IMR-90 (cell line): ENCODE measurements at places on chromosomes 2 and 18.

GRCh38 chr2:59232394-59233165 lies 991.5 kb upstream of the FANCL start:
- H3K4me3 ChIP-seq = no peak overlapping the region
- H3K27ac ChIP-seq = no peak overlapping the region
- no peaks in the 10 kb centered on the region for H3K27me3 ChIP-seq
- DNase-seq = no peak
- H3K4me1 ChIP-seq = no peaks in the 10 kb centered on the region
- no peaks in the 10 kb centered on the region for H3K36me3 ChIP-seq

DNA sequence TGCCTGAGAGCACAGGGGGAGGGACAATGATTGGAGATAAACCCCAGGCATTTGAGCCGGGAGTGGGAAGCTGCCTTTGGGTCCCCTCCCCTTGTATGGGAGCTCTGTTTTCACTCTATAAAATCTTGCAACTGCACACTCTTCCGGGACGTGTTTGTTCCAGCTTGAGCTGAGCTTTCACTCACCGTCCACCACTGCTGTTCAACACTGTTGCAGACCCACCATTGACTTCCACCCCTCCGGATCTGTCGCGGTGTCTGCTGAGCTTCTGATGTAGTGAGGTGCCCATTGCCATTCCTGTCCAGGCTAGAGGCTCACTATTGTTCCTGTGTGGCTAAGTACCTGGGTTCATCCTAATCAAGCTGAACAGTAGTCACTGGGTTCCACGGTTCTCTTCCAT lies 231.6 kb upstream of the CWC22 start:
- H3K27me3 ChIP-seq = no peaks in the 10 kb centered on the region
- H3K27ac ChIP-seq = no peak overlapping the region
- H3K4me3 ChIP-seq = no peak overlapping the region
- no peak for DNase-seq
- no peaks in the 10 kb centered on the region for H3K36me3 ChIP-seq
- no peaks in the 10 kb centered on the region for H3K4me1 ChIP-seq

DNA sequence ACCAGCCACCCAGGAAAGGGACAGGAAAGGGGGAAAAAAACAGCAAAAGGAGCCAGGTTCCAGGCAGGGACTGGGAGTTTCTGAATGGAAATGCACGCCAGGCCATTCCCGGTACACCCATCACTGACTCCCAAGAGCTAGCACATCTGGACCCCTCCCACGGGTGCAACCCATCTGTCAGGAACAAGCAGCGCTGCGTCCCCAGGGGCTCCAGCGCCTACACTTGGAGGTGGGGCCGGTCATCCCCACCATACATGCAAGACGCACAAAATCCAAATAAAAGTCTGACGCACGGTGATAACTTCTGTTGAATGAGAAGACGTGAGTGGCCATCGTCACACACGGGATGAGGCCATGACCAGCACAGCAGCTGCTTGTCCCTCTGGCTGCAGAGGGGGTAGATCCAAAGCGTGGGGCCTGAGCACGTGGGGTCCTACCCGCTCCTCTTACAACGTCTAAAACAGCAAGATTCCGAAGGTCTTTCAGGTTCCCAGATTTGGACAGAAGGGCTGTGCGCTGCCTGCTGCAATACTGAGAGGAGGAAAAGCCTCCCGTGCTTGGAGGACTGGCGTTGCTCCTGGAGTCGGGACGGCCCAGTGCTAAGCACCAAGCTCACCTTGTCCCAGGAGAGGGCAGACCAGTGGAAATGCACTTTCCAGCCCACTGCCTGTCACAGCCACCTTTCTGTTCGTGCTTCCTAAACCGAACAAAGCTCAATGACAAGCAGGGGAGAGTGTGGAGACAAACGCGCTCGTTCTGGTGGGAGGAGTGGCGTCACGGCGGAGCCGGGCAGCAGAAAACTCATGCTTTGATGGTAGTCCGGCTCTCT lies 68.9 kb downstream of the NDUFA10 start:
- no peak for DNase-seq
- H3K4me3 ChIP-seq = no peak overlapping the region
- no peaks in the 10 kb centered on the region for H3K27me3 ChIP-seq
- H3K4me1 ChIP-seq = no peaks in the 10 kb centered on the region
- H3K36me3 ChIP-seq = peaks cover 10% of the 10 kb centered on the region

- no peak for DNase-seq
- no peak overlapping the region for H3K4me3 ChIP-seq
- no peak overlapping the region for H3K27ac ChIP-seq
- no peaks in the 10 kb centered on the region for H3K36me3 ChIP-seq
- no peaks in the 10 kb centered on the region for H3K4me1 ChIP-seq
Measured at GRCh38 chr2:64937687-64938491, 51.3 kb upstream of the SLC1A4 start.

GRCh38 chr2:227748079-227748478 lies 2.4 kb downstream of the SCYGR8 start:
- no peaks in the 10 kb centered on the region for H3K4me1 ChIP-seq
- no peaks in the 10 kb centered on the region for H3K36me3 ChIP-seq
- H3K27ac ChIP-seq = no peak overlapping the region
- H3K27me3 ChIP-seq = no peaks in the 10 kb centered on the region

GRCh38 chr2:127106457-127106990 lies 430 bp downstream of the BIN1 start:
- peak; percentile 10 for DNase-seq
- peak overlapping the region; percentile 82 for H3K4me3 ChIP-seq
- H3K4me1 ChIP-seq = peaks cover 13% of the 10 kb centered on the region
- peaks cover 2% of the 10 kb centered on the region for H3K27me3 ChIP-seq
- no peaks in the 10 kb centered on the region for H3K36me3 ChIP-seq

DNA sequence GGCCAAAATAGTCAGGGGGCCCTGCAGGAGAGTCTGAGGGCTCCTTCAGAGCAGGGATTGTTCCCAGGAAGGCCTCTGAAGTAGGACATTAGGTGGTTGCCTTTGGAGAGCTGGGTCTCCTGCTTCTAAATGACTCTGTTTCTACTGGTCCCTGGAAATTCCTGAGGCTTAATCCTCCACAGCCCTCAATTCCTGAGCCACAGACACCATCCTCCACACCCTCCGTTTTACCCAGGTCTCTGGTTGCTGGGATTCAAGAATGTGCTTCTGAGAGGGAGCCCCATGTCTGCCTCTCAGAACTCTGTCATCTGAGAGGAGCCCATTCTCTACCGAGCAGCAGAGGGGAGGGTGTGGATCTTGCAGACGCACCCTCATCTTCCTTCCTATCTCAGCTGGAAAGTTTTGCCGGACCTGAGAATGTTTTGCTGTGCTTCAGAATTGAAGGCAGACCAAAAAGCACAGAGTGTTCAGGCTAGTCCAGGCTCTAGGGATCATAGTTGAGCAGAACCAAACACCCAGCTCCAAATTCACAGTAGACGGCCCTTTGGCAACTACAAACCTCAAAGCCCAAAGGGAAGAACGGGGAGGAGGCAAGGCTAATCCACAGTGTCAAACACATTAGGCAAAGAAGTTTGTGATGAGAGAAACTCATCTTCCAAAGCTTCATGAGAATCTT lies 8.1 kb downstream of the VIT start:
- H3K4me3 ChIP-seq = no peak overlapping the region
- H3K27ac ChIP-seq = no peak overlapping the region
- peaks cover 5% of the 10 kb centered on the region; the same call in 1 of the 2 replicates for H3K4me1 ChIP-seq
- no peaks in the 10 kb centered on the region for H3K36me3 ChIP-seq
